NCI-H1092 treated with DMSO at 0.1 percent for 48 hours (cell line): ENCODE measurements at places on chromosomes 4 and X.

- peak; percentile 79 for DNase-seq
Observed at GRCh38 chr4:15479089-15479912, 9.6 kb downstream of the CC2D2A start.

GRCh38 chrX:155632431-155633100 is 19.8 kb upstream of the TMLHE start:
- no peak for DNase-seq

- DNase-seq = no peak
Observed at GRCh38 chrX:38221391-38221929, 789 bp upstream of the SRPX start.

DNA sequence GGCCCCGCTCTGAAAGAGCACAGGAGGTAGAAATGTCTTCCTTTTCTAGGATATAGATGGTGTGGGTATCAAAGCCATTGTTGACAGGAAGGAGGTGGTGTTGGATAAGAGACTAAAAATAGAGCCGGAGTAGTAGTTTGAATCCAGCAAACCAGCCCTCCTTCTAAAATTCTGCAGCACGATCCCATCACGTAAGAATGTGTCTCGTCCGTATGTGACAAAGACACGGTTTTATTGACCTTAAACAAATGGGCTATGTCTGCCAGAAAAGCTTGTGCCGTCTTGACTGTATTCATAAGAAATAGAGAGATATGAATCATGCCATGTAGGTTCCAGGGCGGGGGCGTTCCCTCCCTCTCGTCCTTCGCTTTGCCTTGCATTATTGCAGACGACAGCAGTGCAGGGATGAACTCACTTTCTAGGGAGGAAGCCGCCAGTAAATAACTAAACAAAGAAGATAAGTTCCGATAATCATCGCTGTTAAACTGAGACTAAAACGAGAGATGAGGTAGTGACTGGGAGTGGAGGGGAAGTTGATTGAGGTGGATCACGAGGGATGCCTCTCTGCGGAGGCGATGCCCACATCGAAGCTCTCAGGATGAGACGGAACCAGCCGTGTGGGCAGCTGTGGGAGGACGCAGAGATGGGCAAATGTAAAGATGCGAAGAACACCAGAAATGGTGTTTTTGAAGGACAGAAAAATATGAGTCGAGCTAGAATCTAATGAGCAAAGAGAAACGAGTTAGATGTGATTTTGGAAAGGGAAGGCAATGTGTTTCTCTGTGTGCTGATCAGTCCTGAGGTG is 3.4 kb downstream of the TENM3 start:
- DNase-seq = no peak

GRCh38 chr4:26459054-26459755 is 31.1 kb downstream of the CCKAR start:
- peak; percentile 38 for DNase-seq

DNA sequence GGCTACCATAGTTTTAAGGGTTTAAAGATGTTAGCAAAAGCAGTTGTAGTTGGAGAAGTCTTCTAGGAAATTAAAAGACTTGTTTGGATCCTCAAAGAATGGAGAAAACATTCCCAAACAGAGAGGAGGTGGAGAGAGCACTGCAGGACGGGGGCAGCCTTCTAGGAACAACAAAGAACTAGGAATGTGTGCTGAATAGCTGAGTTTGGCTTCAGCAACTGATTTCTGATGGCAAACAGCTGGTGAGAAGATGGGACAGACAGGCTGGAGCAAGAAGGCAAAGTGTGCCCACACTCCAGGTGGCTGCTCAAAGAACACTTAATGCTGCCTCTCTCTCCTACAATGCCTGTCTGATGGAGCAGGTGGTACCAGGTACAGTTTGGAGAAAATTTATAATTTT is 1331.1 kb downstream of the ADGRL3 start:
- DNase-seq = no peak

GRCh38 chrX:44874420-44875184 is 1.6 kb downstream of the KDM6A start:
- DNase-seq = peak; percentile 13

DNA sequence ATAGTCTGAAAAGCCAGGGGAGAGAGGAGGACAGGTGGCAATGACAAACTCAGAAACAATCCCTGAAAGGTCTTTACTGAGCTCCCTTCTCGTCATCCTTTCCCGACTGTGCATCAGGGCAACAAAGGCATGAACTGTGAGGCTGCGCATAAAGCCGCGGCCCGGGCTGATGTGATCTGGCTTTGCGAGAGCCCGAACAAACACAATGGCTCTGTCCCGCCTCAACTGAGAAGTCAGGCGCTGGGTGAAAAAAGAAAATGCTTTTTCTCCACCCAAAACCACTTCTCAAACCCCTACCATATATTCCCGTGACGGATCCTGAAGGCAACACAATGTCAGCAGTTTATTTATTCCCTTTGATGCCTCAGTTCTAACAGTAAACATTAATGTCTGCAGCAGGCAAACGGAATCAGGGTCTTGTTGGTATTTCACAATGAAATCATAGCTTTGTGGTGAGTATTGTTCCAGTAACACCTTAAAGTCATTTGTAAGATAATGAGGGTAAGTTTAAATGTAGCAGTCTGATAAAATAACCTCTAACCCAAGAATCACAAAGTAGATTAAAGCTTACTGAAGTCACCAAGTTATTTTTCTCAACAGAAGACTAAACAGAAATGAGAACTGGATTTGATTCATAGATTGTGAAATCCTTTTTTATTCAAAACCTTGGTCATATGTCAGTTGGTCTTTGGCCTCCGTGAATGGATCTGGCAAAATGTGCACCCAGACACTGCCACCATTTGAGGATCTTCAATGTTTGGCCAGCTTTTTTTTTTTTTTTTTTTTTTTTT is 67.4 kb downstream of the APBB2 start:
- DNase-seq = no peak

DNA sequence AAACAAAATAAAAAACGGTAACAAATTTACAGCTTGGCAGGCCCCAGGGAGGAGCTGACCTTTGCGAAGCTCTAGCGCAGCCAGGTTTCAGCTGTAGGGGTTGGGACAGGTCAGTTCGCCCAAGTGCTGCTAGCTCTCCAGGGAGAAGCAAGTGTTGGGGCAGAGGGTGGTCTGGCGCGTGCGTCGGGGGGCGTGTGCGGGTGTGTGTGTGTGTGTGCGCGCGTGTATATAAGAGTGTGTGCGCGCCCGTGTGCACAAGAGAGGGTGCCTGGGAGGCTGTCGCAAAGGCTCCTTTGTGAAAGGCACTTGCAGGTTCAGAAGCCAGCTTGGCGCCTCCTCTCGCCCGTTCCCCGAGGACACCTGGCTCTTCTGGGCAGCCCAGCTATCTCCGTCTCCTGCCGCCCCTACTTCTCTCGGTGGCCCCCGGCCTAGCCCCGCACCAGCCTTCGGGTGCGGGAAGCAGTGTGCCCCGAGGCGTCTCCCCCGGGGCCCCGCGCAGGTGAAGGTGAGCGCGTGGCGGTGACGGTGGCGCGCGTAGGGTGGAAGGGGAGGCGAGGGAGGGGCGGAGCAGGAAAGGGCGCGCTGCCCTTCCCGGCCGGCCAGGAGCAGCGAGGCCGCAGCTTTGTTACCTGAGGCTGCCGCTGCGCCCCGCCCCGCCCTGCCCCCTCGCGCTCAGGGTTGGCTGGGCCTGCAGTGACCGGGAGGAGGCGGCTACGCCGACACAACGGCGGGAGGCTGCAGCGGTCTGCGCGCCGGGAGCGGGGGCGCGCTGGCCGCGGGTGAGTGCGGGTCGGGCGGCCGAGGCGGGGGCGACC is at the start of gene FHDC1:
Gene FHDC1 (plus strand): TSS at position 693 of the 815 bp plus-strand sequence. CDS start 6,735 bp downstream, outside the sequence.
- peak; percentile 63 for DNase-seq

GRCh38 chr4:11565899-11566298 is 137.2 kb upstream of the HS3ST1 start:
- DNase-seq = no peak

GRCh38 chr4:2368746-2369437 is 49.6 kb downstream of the ZFYVE28 start:
- DNase-seq = no peak

- peak; percentile 80 for DNase-seq
Observed at GRCh38 chrX:155966876-155967275, 30.6 kb upstream of the IL9R start.

DNA sequence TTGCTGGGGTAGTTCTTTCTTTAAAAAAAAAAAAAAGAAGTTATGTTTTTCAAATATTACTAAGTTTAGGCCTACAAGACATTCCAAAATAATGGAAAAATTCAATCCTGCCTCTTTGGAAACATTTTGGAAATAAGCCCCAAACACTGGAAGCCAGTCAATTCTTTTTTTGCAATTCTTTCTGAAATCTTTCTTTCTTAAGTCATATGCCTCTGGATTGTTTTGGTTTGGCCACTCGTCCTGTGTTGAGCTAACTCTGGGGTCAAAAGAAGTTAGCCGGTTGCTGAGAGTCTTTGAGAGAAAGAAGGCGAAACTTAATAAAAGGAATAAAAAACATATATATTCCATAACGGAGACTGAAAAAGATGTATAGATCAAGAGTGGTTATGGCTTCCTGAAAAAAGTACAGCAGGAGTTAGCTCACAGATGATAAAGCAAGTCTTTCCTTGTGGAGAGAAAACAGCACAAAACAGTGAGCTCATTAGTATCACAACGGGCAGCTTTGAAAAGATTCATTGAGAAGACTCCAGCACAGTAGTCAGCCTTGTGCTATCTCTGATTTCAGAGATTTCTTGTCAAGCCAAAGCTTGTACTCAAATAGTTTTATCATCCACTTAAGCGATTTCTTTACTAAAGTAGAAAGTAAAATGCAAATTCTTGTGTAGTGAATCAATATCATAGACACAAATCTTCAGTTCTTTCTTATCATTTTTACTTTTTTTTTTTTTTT is 64.8 kb downstream of the PLS3 start:
- DNase-seq = no peak

DNA sequence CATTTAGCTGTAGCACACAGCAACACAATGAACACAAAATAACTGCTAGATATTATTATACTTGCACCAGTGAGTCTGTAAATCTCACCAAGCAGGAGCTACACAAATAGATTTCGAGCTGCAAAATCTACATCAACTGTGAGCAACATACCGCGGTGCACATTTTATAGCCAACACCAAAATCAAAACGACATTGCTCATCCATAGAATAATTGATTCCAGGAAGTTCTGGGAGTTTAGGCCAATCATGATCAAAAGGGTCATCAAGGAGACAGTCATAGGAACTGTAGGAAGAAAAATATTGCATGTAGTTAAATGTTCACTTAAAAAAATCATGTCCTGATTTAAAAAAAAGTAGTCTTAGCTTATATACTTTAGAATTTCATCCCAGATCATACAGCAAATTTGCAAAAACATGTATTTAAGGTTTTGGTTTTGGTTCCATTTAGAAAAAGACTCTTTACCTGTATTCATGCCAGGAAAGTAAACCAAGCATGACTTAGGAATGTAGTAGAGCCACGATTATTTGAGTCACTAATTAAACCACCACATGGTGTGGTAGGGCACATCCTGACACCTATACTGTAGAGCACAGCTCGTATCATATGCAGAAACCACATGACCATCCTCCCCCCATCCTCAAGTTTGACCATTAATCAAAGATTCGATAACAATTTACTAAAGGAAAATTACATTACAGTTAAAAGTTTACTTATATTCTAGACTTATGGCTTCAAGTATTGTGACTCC is 250.4 kb downstream of the ADAMTS3 start:
- no peak for DNase-seq
